ENCODE measurements at places on chromosomes 5 and 9.
A peak's percentile ranks its signal among the peaks of the same experiment; 100 is the strongest.

DNA sequence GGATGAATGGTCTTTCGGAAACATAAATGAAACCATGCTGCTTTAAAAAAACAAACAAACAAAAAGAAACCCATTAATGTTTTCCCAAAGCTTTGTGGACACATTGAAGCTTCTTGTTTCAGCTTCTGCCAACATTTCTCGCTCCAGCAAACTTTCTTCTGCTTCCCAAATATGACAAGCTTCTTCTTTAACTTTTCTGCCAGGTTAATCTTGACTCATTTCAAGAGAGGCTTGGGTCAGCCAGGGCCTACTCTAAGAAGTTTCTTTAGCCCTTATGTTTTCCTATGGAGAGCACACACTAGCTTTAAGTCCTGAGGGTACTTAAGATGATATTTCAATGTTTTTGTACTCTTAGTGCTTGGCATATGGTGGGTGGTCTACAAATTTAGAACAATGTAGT is 6.1 kb downstream of the ANXA1 start:
- no peak for DNase-seq

DNA sequence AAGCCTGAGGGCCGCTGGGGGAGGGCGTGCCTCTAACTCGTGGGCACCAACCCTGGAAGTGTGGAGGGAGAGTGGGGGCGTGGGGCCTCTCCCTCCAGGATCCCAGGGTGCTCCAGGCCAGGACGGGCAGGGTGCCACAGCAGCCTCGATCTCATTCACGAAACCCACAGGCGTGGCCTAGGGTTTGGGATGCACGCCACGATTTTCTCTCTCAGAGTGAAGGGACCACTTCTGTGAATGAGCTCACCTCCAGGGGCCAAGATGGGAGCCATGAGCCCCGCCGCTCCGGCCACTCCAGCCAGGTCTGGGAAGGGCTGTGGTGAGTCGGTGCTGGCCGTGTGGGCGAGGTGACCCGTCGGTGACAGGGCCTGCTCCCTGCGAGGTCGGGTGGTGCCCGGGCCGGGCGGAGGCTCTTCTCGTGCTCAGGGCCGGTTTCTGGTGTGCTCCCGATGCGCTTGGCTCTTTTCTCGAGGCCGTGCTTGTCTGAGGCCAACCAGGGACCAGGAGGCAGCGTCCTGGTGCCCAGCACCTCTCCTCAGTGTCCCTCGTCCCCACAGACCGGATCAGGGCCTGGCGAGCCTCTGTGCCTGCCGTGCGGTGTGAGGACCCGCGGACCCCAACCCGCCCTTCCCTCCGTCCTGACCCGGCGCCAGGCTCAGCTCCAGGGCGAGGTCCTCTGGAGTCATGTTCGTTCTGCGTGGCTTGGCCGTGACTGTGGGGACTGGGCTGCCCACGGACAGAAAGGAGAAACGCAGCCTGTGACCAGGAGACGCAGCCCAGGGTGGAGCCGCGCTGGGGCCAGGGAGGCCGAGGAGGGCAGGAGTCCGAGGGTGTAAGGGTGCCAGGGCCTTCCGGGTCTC is 31.0 kb downstream of the TPPP start:
- DNase-seq, result no peak

- peak; percentile 21 for DNase-seq
These were observed 34.4 kb upstream of the EGFL7 start for GRCh38 chr9:136628268-136628667.

GRCh38 chr5:150404121-150404520 is 8.6 kb downstream of the CD74 start:
- no peak for DNase-seq

DNA sequence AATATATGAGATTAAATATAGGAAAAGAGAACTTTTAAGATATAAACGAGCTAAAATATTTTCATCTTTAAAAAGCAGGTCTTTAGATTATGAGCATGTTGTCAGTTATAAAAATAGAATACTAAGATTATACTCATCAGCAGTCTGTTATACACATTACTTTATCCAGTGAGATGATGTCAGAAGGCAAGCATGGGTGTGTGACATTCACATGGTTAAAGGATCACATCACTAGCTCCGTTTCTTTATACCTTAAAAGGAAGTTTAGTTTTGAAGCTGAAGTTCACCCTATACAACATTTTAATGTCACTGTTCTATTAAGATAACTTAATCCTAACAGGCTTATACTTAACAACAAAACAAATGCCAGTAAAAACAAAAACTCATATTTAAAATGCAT is 59.6 kb downstream of the RICTOR start:
- DNase-seq, result no peak

DNA sequence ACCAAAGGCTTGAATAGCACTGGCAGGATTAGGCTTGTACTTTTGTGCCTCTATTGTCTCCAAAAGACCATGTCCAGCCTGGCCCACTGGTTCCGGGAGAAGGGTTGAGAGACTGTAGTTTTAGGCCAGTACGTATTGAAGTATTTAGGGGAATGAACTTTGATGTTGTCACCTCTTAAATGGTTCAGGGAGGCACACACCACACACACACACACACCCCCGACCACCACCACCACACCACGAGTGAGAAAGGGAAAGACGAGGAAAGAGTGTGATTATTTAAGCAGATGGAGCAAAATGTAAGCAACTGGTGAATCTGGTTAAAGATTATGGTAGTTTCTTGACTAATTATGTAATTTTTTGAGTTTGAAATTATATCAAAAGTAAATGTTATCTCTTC is 61.6 kb downstream of the NIPBL start:
- DNase-seq, result no peak

- DNase-seq, result no peak
These were observed 574 bp downstream of the SLC35A4 start for GRCh38 chr5:140565024-140565779.

GRCh38 chr9:136858452-136858843 is 6.3 kb downstream of the MAMDC4 start:
- DNase-seq, result peak; percentile 17

GRCh38 chr9:83544002-83544698 is 5.9 kb upstream of the FRMD3 start:
- DNase-seq, result peak; percentile 53
